Psoas muscle (tissue), 8 donors: ENCODE measurements at places on chromosomes 3 and 15. TPM values are rescaled to one million over a fixed set of nuclear protein-coding genes. Genes with fewer than 3 reads are reported as not detected.

DNA sequence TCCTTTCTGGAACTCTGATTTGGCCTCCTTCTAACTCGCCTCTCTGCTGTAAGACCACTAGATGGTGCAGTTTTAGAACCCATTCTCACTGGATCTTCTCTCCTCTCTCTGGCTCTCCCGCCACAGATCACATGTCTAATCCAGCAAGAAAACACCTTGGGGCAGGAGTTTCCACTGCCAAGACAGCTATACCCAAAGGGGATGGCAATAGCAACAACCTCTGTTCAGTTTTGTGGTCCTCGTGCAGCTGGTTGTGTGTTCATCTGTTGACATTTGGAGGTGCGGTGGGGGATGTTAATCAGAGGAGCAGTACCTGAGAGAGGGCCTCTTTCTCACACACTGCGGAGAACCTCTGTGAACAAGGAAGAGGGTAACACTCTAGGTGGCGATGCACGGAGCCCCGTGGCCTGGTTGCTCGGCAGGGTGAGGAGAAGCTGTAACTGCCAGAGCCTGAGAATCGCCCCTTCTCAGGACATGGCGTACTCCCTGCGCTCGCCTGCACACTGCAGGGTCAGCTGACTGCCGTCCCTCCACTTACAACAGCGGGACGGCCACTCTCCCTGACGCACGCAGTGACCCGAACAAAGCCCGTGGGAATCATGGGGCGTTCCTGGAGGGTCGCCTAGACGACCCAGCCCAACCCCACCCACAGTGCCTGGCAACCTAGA lies at the start of gene TEX55:
Gene TEX55 (plus strand): TSS at position 666 of the 668 bp plus-strand sequence. CDS start 25 bp downstream, outside the sequence.
- no peak for DNase-seq

DNA sequence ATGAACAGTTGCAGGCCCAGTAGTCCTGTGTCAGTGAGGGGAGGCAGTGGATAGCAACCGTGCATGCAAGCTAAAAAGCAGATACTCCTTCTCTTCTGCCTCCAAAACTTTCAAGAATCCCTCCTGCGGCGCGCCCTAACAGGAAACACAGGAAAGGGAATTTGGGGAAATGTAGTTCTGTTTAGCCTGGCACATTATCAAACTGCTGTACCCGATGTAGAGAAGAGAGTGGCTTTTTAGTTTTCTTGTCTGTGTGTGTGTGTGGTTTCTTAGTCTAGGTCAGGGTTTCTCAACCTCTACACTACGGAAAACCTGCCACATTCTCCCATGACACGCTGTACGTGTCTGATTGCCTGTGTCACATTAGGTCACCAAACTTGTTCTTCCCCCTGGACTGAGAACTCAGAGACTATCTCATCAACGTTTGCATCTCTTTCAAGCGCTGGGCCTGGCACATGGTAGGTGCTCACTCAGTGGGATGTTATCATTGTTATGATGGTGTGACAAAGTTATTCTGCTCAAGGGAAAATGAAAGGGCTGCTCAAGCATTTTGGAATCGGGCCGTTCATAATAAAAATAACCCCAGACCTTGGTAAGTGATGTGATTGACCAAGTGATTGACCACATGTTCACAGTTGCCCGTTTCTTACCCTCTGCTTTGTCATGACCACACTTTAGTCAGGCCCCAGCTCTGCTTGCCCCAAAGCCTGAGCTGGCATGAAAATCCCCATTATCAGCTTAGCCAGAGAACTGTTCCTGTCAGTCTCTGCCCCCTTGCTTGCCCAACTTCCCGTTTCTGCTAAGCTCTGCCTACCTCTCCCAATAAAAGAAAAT lies 33.2 kb downstream of the TM4SF4 start:
- no peak for DNase-seq

- no peak for DNase-seq
Observed at GRCh38 chr3:46135475-46135874, 72.6 kb downstream of the CCR1 start.

DNA sequence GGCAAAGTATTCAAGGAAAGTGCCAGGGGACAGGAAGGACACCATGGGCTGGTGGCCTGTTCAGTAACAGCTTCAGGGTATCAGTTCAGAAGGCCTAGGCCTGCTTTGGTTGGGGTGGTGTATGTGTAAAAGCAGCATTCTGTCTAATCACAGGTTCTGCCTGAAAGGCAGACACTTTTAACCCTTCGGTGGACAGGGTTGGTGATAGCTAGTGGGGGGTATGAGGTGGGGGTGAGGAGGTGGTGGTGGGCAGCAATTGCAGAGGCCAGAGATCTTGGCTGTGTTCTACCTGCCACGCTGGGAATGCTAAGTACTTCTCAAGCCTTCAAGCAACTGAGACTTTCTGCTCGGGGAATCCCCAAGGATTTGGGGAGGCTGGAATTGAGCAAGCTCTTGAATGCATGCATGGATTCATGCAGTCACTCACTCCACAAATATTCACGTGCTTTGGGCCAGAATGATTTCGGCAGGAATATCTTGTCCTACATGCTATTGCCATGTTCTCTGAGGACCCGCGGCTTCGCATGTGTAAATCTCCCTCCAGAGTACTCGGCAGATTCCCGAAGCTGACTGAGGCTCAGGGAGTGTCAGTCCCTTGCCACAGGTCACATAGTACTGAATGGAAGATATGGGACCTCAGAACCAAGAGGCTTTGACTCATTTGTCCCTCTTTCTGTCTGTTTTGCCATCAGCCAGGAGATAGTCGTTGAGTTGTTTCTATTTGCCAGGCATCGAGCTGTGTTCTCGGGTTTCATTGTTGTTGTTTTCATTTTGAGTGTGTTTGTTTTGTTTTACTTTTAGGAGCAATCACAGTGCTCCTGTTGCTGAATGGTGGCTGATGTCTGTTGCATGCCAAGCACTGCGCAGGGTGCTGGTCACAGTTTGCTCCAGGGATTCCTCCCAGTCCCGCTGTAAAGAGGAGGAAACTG lies 65.5 kb downstream of the SMAD3 start:
- peak; percentile 45 for DNase-seq

GABRG3 gene
- not detected for total RNA-seq

DNA sequence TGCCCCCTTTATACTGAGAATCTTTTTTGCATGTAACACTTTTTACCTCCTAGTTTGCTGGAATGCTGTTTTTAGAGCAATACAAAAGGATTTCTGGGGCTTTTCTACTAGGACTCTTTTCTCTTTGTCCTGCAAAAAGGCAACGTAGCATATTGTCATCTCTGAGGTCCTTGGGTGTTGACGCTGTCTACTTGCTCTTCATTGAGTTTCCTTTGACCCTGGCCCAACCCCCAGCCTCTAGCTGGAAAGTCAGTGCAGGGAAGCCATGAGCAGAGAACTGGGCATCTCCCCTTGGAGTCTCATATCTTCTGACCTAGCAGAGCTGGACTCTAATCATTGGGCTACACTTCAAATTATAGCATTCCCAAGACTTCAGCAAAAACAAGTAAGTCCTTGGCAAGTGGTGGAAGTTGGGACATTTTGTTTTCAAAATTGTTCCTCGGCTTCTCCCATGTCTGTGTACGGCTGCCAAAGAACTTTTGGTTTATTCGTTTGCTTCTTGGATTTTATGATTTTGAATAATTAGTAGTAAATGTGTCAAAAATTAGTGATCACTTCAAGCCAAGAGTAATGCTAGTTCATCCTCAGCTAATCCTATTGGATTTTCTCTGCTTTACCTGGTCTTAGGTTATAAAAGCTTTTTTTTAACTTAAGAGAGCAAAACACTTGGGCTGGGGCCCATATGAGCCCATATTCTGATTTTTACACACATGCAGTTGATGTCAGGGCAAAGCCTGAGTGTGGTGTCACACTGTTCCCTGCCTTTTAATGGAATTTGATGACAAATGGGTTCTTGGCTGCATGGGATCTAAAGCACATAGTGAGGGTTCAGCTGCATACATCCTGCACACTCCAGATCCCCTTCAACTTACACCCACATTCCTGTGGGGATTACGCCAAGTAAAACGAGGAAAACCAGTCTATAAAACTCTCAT lies 419.5 kb upstream of the C2CD4B start:
- no peak for DNase-seq

- DNase-seq: no peak
Observed at GRCh38 chr3:120162400-120162799, 68.2 kb upstream of the GSK3B start.

DNA sequence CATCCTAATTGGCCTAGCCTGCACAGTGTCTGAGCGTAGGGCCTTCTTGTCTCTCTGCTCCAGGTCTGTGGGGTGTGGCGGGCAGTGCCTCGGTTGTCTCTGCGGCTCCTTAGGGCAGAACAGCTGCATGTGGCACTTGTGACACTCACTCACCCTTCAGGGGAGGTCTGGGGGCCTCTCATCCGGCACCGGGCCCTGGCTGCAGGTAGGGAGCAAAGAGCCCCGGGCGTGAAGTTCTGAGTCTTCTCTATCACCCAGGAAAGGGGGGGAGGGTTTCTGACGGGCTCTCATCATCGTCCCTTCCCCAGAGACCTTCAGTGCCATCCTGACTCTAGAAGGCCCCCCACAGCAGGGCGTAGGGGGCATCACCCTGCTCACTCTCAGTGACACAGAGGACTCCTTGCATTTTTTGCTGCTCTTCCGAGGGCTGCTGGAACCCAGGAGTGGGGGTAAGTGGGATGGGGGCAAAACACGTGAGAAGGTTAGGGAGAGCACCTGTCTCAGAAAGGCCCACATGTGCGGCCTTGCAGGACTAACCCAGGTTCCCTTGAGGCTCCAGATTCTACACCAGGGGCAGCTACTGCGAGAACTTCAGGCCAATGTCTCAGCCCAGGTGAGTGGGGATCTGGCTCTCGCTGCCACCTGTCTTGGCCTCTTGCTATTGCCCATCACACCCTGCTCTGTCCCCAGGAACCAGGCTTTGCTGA lies 2.6 kb downstream of the CHRD start:
- DNase-seq: no peak

KIF15 gene
- 0.45 TPM for total RNA-seq

DNA sequence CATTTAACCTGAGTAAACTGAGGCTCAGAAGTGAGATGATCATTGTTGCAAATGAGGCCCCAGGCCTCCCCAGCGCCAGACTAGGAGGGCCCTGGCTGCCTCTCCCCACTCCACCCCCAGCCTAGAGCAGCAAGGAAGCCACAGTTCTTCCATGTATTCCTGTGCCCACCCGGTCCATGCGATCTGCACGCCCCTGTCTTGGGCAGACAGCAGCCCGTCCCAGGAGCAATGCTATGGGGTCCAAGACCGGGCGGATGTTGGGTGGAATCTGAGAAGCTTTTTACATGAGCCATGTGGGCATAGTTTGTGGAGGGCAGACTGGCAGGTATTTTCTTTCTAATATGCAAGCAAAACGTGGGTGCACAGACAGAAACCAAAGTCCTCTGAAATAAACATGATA lies 15.1 kb downstream of the SH2D7 start:
- no peak for DNase-seq

DNA sequence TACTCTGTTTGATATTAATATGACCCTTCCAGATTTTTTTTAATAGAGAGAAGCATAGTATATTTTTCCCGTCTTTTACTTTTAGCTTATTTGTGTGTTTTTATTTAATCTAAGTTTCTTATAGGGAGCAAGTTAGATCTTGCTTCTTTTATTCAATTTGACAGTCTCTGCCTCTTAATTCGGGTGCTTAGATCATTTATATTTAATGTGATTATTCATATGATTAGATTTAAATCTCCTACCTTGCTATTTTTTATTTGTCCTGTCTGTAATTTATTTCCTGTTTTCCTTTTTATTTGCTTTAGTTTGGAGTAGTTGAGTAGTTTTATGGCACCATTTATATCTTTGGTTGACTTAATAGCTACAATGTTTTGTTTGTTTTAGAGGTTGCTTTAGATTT lies 66.1 kb downstream of the GJD2 start:
- no peak for DNase-seq

- DNase-seq: no peak
Observed at GRCh38 chr3:106425916-106426315, 557.1 kb upstream of the CBLB start.
